ENCODE measurements at places on chromosomes 2 and 18.

DNA sequence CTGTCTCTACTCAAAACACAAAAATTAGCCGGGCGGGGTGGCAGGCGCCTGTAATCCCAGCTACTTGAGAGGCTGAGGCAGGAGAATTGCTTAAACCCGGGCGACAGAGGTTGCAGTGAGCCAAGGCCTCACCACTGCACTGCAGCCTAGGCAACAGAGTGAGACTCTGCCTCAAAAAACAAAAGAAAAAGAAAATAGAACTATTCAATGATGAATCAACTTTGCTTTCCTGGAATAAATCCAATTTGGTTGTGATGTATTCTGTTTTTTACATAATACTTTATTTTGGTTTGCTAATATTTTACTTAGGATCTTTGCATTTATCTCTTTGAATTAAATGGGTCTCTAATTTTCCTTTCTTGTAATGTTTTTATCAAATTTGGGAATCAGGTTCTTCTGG lies 86.3 kb upstream of the MBOAT2 start:
- peak; percentile 78 for DNase-seq

GRCh38 chr2:95346738-95347671 lies 49.9 kb downstream of the KCNIP3 start:
- peak; percentile 35 for DNase-seq

DNA sequence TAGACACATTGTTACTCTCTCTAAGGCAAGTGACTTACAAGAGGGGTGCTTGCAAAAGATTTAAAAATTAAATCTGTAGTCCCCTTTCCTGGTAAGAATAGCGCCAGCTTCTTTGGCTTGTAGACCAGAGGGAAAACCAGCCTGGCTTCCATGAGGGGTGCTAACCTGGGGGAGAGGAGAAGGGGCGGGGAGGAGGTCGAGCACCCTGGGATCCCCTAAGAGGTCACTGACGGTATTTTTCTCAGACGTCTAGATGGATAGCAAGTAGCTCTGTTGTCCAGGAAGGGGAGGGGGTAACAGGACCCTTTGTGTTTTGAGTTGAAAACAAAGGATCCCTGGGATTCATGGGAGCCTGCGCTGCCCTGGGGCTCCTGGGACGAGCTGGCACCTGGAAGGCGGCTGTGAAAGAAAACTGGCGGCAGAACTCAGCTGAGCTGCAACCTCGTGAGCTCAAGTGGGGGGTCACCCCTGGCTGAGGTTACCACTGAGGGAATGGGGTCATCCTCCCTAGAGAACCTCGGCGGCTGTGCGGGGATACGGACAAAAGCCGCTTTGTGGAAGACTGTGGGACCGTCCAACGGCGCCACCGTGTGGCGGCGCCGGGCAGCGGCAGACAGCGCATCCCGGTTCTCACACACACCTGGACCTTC lies 37.8 kb upstream of the MRPL19 start:
- peak; percentile 58 for DNase-seq

DNA sequence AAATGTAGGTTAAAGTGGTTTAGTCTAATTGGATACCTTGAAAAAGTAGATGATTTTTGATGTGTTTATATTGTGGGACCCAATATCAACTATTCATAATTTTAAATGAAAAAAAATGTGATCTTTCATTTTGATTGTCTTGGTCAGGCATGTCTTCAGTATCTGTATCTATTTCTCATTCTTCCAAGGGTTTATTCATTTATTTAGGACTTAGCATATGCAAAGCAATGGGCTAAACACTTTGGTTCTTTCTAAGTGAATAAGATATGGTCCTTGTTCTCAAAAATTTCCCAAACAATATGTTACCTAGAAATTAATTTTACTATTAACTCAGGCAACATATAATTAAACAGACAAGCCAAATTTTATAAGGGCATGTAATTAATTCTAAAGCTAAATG lies 49.1 kb downstream of the CSRNP3 start:
- no peak for DNase-seq

GRCh38 chr2:108571286-108571685 lies 37.0 kb downstream of the LIMS1 start:
- no peak for DNase-seq

- no peak for DNase-seq
Measured at GRCh38 chr2:227577555-227577954, 21.1 kb upstream of the SCYGR2 start.

- DNase-seq = peak; percentile 98
Measured at GRCh38 chr2:229416116-229416694, 145.1 kb upstream of the PID1 start.

- no peak for DNase-seq
Measured at GRCh38 chr2:69111076-69111475, 98.1 kb downstream of the ANTXR1 start.

DNA sequence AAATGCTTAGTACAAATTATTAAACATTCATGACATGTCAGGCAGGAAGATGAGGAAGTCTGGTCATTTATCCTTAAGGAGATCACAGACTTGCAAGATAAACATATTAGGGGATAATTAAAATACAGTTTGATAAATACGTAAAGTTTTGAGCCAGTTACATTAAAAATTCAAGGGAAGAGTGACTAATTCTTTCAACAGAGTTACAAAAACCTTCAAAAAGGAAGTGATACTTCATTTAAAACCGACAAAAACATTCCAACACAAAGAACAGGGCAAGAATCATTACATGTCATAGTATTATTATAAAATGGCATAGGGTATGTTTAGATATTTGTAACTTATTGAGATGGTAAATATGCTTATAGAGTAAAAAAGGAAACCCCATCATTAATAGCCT lies 636.0 kb downstream of the NR4A2 start:
- DNase-seq = no peak

DNA sequence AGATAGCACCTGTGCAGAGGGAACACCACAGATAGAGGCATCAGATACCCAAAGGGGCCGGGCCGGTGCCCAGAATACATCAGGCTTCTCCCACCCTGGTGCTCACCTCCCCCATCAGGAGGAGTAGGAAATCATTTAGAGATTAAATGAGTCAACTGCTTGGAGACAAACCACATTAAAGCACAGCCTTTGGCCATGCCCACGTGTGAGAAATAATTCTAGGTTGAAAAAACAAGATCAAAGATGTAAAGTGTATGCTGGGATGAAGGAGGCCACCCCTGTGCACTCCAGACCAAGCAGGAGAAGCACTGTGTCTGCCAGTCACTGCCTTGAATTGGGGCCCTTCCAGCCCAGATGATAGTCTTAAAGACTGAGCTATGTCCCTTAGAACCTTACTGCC lies 152.8 kb upstream of the ACAA2 start:
- no peak for DNase-seq

- DNase-seq = peak; percentile 21
Measured at GRCh38 chr2:3780477-3781402, 77.4 kb downstream of the DCDC2C start.

GRCh38 chr2:98884658-98885057 lies 51.4 kb downstream of the CRACDL start:
- no peak for DNase-seq

- no peak for DNase-seq
Measured at GRCh38 chr2:58920001-58920400, 678.9 kb upstream of the FANCL start.

- no peak for DNase-seq
Measured at GRCh38 chr2:20580690-20581437, 70.0 kb downstream of the HS1BP3 start.

- DNase-seq = peak; percentile 97
Measured at GRCh38 chr2:227717687-227718567, at the start of gene SLC19A3. Gene SLC19A3, minus strand, starts transcription at chr2:227718028. Its CDS starts 15,710 bp downstream, at chr2:227702318.

- DNase-seq = peak; percentile 45
Measured at GRCh38 chr2:197890168-197890567, 85.8 kb downstream of the PLCL1 start.

DNA sequence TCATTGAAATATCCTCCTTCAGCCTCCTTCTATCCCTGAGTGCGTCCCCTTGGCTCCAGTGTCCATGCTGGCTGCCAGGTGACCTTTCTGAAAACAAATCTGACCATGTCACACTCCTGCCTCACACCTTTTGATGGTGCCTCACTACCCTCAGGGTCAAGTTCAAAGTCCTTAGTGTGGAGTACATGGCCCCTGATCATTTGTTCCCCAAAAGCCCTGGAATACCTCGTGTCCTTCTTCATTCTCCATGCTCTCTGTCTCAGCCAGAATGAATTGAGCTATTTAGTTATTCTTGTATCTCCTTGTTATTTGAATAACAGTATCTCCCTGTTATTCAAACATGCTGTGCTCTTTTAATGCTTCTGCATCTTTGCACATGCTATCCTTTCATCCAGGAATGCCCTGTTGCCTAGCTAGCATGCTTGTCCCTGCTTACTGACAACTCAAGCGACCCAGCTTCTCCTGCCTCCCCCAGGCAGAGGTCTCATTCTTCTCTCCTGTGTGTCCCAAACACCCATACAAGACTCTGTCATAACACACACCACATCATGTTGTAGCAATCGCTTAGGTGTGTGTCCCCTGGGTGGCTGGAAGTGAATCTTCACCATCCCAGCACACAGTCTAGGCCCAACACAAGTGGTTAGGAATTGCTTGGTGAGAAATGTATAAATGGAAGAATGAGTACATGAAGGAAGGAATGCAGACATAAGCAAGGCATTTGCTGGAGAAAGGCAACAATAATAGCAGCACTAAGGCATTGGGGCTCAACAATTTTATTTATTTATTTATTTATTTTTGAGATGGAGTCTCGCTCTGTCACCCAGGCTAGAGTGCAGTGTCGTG lies 144.0 kb downstream of the DDX1 start:
- DNase-seq = no peak

GRCh38 chr18:79560042-79560860 lies 119.4 kb upstream of the CTDP1 start:
- DNase-seq = no peak

Measured in cardiac fibroblast (primary cell).